ENCODE measurements at places on chromosomes 7 and 10. TPM values are rescaled to one million over a fixed set of nuclear protein-coding genes. Genes with fewer than 3 reads are reported as not detected.
A peak's percentile ranks its signal among the peaks of the same experiment; 100 is the strongest.

GRCh38 chr10:30169342-30169741 is 110.0 kb upstream of the JCAD start:
- H3K4me1 ChIP-seq: peaks cover 3% of the 10 kb centered on the region
- H3K4me3 ChIP-seq: no peak overlapping the region
- peaks cover 59% of the 10 kb centered on the region for H3K27me3 ChIP-seq
- DNase-seq: no peak

DNA sequence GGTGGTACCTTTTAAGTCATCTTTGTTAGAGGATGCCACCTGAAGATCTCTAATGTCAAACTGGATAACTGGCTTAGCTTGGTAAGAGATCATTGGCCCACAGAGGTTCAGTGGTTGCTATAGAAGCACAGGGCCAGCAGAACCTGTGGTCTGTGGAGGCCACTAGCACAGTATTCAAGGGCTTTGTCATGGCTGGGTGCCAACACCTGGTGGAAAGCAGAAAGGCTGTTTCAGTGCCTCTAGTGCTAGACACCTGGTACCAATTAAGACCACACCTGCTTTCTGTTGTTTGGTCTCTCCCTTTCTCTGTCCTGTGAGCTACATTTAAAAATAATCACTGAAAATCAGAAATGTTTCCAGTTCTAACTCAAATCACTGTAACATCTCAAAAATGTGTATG is 10.0 kb upstream of the PCGF5 start:
- H3K4me1 ChIP-seq: peaks cover 52% of the 10 kb centered on the region
- H3K27ac ChIP-seq: peak overlapping the region; percentile 49
- DNase-seq: no peak
- H3K27me3 ChIP-seq: no peaks in the 10 kb centered on the region
- no peak overlapping the region for H3K4me3 ChIP-seq
- peaks cover 2% of the 10 kb centered on the region for H3K36me3 ChIP-seq

DNA sequence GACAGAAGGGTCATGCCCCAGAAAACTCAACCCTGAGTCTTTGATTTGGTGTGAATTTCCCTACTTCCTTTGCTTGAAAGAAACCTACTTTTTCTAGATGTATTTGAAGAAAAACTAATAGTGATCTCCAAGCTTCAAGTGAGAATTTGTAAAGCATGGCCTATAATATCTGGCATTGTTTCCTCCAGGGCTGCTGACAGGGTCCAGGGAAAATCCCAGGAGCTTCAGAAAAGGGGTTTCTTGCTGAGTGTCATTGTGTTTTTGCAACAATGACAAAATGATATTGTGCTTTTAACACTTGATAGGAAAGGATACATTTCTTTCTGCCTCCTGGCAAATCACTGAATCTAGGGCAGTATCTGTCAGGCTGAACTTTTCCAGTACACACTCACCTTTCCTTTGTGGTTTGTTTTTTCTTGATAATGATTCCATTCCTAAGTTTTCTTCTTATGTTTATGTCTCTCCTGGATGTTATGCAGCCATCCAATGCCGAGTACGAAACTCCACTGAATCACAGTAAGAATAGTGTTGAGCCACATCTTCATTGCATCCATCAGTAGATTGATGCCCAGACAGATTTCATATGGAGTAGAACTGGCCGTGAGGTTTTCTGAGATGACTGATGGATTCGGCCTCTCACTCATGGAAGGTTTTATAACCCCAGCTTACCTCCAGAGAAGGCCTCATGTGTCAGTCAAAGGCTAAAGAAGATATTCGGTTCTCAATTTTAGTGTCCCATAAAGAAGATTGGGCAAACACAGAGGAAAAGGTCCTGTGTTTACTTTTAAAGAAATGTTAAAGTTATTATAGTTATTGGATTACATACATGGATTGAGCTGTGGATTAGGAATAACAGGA is 76.9 kb upstream of the STEAP1B start:
- peaks cover 37% of the 10 kb centered on the region for H3K27me3 ChIP-seq
- no peak for DNase-seq
- H3K4me1 ChIP-seq: no peaks in the 10 kb centered on the region
- H3K27ac ChIP-seq: no peak overlapping the region
- H3K36me3 ChIP-seq: peaks cover 1% of the 10 kb centered on the region

The CFAP58 gene
- total RNA-seq: not detected

DNA sequence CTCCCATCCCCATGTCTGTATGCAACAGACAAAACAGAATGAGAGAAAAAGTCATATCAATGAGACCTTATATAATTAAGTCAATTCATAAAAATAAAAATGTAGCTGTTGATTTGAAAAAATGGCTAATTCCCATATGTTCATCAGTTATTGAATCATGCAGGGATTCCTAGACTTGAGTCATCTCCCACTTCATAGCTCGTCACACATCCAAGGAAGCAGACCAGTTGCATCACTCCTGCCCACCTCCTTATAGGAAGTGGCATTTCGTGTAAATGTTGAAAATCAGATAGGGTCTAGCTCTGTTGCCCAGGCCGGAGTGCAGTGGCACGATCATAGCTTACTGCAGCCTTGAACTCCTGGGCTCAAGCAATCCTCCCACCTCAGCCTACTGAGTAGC is 56.1 kb upstream of the SH2B2 start:
- no peak for DNase-seq
- no peak overlapping the region for H3K4me3 ChIP-seq
- H3K36me3 ChIP-seq: peaks cover 2% of the 10 kb centered on the region
- H3K27me3 ChIP-seq: no peaks in the 10 kb centered on the region

DNA sequence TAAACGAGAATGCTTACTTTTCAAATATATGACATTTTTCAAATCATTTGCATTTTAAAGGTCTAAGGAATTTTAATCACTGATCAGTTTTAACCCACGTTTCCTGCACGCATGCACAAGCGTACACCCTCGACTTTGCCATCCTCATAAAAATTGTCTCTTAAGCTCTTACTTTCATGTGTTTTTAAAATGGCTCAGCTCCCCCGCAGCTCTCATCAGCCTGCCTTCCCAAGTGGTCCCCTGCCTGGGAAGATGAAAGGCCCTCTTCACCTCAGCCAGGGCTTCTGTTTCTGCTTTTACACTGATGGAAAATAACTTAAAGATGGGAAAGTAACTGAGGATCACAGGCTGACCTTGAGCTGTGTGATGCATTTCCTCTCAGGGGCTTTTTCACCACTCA is 131.6 kb upstream of the LSM8 start:
- H3K27ac ChIP-seq: no peak overlapping the region
- no peaks in the 10 kb centered on the region for H3K4me1 ChIP-seq
- H3K4me3 ChIP-seq: no peak overlapping the region
- DNase-seq: no peak

The CNTNAP2 gene
- 0.37 TPM for total RNA-seq

The TRPV6 gene
- not detected for total RNA-seq

The EVX1 gene
- 0.21 TPM for total RNA-seq

The ACBD5 gene
- total RNA-seq: 22.0 TPM

The RET gene
- 0.34 TPM for total RNA-seq

DNA sequence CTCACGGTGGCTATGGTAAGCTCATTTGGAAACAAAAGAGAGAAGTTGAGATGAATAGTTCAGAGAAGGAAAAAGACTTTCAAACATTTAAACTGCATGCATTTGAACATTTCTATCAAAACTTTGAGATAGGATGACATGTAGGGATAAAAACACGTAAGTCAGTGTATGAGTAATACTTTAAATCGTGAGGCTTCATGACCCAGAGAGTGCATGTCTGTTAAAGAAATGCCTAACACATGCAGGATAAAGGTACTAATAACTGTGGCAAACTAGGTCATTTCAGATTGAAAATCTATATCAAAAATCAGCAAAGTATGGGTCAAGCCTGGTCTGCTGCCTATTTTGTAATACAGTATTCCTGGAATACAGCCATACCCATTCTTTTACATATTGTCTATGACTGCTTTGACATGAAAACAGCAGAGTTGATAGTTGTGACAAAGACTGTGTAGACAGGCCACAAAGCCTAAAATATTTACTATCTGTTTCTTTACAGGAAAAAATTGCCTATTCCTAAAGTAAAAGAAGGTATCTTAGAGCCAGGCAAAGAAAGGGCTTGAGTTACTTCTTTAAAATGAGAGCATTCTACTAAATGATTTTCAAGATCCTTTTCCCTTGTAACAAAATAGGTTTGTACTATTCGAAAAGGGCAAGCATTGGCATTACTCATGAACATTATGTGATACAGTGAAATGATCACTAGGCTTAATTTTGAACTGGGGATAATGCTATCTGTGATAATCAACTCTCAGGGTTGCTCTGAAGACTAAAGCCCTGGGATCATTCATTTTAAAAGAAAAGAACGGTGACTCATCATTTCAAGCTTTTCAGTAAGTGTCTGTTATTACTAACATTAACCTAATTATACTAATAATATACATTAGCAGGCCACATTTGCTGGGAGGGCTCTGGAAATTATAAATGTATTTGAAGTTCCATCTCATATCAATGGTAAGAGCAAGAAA is 185.9 kb downstream of the CRPPA start:
- H3K4me1 ChIP-seq: no peaks in the 10 kb centered on the region
- no peaks in the 10 kb centered on the region for H3K36me3 ChIP-seq
- no peaks in the 10 kb centered on the region for H3K27me3 ChIP-seq
- no peak overlapping the region for H3K27ac ChIP-seq
- H3K4me3 ChIP-seq: no peak overlapping the region
- no peak for DNase-seq

DNA sequence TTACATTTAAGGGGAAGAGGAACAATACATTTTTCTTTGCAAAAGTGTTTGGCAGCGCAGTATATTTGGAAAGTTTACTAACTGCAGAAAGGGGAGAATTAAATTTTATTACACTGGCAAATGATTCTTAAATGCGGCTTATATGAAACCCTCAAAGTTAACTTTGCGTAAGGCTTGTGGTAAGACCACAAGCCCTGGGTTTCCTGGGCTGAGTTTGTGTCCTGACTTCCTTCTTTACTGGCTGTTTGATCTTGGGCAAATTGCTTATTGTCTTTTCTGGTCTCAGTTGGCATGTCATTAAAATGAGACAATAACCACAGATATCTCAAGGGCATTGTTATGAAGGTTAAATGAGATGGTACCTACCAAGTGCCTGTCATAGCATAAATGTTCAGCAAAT is 106.8 kb downstream of the GLRX3 start:
- no peaks in the 10 kb centered on the region for H3K36me3 ChIP-seq
- peaks cover 6% of the 10 kb centered on the region for H3K27me3 ChIP-seq
- H3K4me3 ChIP-seq: peak overlapping the region; percentile 69
- DNase-seq: no peak

The BAMBI gene
- total RNA-seq: 0.92 TPM

The SPDYE2 gene
- total RNA-seq: 0.21 TPM

GRCh38 chr10:105192861-105193260 is 551.8 kb downstream of the SORCS3 start:
- no peak overlapping the region for H3K27ac ChIP-seq
- H3K27me3 ChIP-seq: no peaks in the 10 kb centered on the region
- DNase-seq: no peak
- no peak overlapping the region for H3K4me3 ChIP-seq
- H3K36me3 ChIP-seq: no peaks in the 10 kb centered on the region
- no peaks in the 10 kb centered on the region for H3K4me1 ChIP-seq

GRCh38 chr7:55048221-55048859 is 29.5 kb downstream of the EGFR start:
- no peak for DNase-seq
- peaks cover 20% of the 10 kb centered on the region for H3K27me3 ChIP-seq
- no peak overlapping the region for H3K4me3 ChIP-seq
- H3K27ac ChIP-seq: no peak overlapping the region
- H3K36me3 ChIP-seq: no peaks in the 10 kb centered on the region
- peaks cover 2% of the 10 kb centered on the region for H3K4me1 ChIP-seq

The ZNF398 gene
- total RNA-seq: 19.7 TPM

The PRKRIP1 gene
- total RNA-seq: 44.0 TPM

The STRIP2 gene
- 2.1 TPM for total RNA-seq

The FZD8 gene
- 2.0 TPM for total RNA-seq

- no peaks in the 10 kb centered on the region for H3K36me3 ChIP-seq
- peaks cover 30% of the 10 kb centered on the region for H3K27me3 ChIP-seq
- no peak overlapping the region for H3K4me3 ChIP-seq
- no peak overlapping the region for H3K27ac ChIP-seq
Observed at GRCh38 chr7:141490474-141490873, 60.7 kb upstream of the AGK start.

DNA sequence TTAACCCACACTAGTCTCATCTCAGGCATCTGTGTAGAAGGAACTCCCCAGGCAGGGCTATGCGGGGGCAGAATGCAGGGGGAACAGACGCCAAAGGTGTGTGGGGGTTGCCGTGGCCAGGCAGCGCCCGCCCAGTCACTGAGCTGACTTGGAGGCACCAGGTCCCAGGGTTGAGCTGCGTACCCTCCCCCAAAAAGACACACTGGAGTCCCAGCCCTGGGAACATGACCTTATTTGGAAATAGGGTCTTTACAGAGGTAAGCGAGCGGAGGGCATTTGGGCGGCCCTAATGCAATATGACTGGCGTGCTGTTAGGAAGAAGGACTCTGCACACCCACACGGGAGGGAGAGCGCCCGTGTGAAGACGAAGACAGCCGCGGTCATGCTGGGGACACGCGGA is 274.5 kb downstream of the DNAJB6 start:
- H3K36me3 ChIP-seq: no peaks in the 10 kb centered on the region
- H3K27me3 ChIP-seq: no peaks in the 10 kb centered on the region
- H3K4me1 ChIP-seq: peaks cover 12% of the 10 kb centered on the region
- no peak overlapping the region for H3K27ac ChIP-seq
- peak overlapping the region; percentile 77 for H3K4me3 ChIP-seq

The LHFPL3 gene
- not detected for total RNA-seq

The CFAP69 gene
- total RNA-seq: 0.60 TPM

DNA sequence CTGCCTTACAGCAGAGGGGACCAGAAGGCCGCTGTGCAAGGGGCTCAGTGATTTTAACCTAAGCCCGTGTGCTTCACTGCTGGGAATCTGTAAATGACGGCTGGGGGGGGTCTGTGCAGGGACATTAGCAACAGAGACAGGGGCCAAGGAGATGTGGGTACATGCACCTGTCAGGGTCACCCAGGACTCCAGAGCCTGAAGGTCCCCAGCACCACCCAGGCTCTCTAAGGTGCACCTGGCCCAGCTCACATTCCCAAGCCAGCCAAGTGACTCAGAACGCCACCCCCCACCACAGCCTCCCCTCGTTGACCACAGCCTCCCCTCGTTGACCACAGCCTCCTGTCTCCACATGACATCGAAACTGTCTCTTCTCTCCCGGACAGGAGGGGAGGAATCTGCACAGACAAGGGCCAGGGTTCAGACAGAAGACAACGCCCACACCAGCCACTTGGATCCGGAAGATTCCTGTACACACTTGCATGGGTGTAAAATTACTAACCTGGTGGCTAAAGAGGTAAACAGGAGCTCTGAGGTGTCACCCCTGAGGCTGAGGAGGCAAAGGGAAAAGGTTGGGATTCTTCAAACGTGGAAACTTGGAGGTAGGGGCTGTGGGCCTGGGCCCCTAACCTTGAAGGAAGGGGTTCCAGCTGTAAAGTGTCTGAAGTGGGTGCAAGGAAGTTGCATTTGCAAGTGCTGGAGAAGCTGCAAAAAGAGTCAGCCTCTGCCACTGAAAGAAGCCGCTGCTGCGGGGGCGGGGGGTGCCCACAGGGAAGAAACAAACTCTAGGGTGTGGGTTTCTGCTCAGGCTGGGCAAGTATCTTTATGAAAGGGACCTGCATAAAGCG is 27.0 kb downstream of the CALML3 start:
- peak overlapping the region; percentile 86 for H3K27ac ChIP-seq
- peaks cover 28% of the 10 kb centered on the region for H3K4me1 ChIP-seq
- peak overlapping the region; percentile 78 for H3K4me3 ChIP-seq
- peaks cover 5% of the 10 kb centered on the region for H3K27me3 ChIP-seq
- no peaks in the 10 kb centered on the region for H3K36me3 ChIP-seq
